ENCODE measurements at places on chromosomes 12 and 14. TPM values are rescaled to one million over a fixed set of nuclear protein-coding genes. Genes with fewer than 3 reads are reported as not detected.
A peak's percentile ranks its signal among the peaks of the same experiment; 100 is the strongest.

GRCh38 chr14:64478634-64479250, 13.4 kb downstream of the AKAP5 start:
- no peak overlapping the region for H3K27ac ChIP-seq
- no peak overlapping the region for H3K4me3 ChIP-seq
- H3K4me1 ChIP-seq, result no peaks in the 10 kb centered on the region
- no peaks in the 10 kb centered on the region for H3K27me3 ChIP-seq
- no peak for DNase-seq

- H3K4me1 ChIP-seq, result no peaks in the 10 kb centered on the region
- H3K36me3 ChIP-seq, result no peaks in the 10 kb centered on the region
- no peaks in the 10 kb centered on the region for H3K27me3 ChIP-seq
These were observed 184.6 kb upstream of the SOX5 start for GRCh38 chr12:24134092-24134491.

DNA sequence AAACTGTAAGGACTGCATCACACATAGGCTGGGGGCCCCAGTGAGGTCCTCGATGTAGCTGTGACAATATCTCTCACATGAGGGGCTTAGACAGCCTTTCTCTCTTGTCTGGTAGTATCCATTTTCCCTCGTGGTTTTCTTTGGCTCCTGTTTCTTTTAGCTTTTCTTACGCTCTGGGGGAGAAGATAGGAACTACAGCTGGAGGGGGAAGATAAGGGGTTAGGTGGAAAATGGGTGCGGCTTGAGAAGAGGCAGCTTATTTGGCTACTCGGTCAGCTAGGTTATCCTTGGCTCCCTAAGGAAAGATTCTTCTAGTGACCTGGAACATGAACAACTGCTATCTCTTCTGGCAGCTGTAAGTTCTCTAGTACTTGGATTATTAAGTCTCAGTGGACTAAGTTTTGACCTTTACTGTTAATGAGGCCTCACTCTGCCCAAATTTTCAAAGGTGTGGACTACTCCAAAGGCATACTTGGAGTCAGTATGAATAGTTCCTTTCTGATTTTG, 28.7 kb upstream of the CPNE8 start:
- H3K27ac ChIP-seq, result no peak overlapping the region
- H3K4me3 ChIP-seq, result no peak overlapping the region
- no peak for DNase-seq
- no peaks in the 10 kb centered on the region for H3K27me3 ChIP-seq
- no peaks in the 10 kb centered on the region for H3K36me3 ChIP-seq

- H3K27me3 ChIP-seq, result no peaks in the 10 kb centered on the region
- no peak for DNase-seq
- no peak overlapping the region for H3K27ac ChIP-seq
- H3K4me3 ChIP-seq, result no peak overlapping the region
- H3K4me1 ChIP-seq, result no peaks in the 10 kb centered on the region
- H3K36me3 ChIP-seq, result no peaks in the 10 kb centered on the region
These were observed 465.6 kb downstream of the ZFP36L1 start for GRCh38 chr14:68327231-68327630.

GRCh38 chr14:69543341-69544115, 31.1 kb downstream of the CCDC177 start:
- H3K27ac ChIP-seq, result no peak overlapping the region
- H3K27me3 ChIP-seq, result no peaks in the 10 kb centered on the region
- no peaks in the 10 kb centered on the region for H3K4me1 ChIP-seq
- DNase-seq, result peak; percentile 86
- no peaks in the 10 kb centered on the region for H3K36me3 ChIP-seq

GRCh38 chr12:29157486-29157946, 8.4 kb downstream of the FAR2 start:
- H3K36me3 ChIP-seq, result no peaks in the 10 kb centered on the region
- no peak overlapping the region for H3K27ac ChIP-seq
- H3K4me3 ChIP-seq, result no peak overlapping the region
- no peaks in the 10 kb centered on the region for H3K4me1 ChIP-seq
- DNase-seq, result no peak
- no peaks in the 10 kb centered on the region for H3K27me3 ChIP-seq

DNA sequence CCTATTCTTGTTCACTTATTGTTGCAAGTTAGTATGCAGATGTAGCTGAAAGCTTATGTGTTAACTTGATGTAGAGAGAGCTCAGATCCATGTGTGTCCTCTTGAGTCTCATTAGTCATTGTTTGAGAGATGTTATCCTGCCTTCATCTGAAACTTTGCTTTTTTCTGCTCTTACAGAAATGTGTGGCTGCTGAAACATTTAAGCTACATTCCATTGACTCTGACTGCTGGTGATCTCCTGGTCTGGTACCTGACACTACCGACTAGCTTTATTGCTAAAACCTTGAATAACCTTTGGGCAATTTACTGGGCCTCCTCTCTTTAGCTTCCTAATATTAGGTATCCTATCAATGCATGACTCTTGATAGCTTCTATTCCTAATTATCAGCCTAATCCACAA, 705.6 kb upstream of the FOXG1 start:
- no peaks in the 10 kb centered on the region for H3K36me3 ChIP-seq
- H3K4me1 ChIP-seq, result no peaks in the 10 kb centered on the region
- H3K4me3 ChIP-seq, result no peak overlapping the region
- no peak for DNase-seq

GRCh38 chr12:16385782-16386646, 38.6 kb downstream of the MGST1 start:
- no peak overlapping the region for H3K27ac ChIP-seq
- H3K36me3 ChIP-seq, result no peaks in the 10 kb centered on the region
- H3K4me3 ChIP-seq, result no peak overlapping the region

- no peak overlapping the region for H3K27ac ChIP-seq
- H3K27me3 ChIP-seq, result no peaks in the 10 kb centered on the region
- H3K4me1 ChIP-seq, result no peaks in the 10 kb centered on the region
- peak; percentile 47 for DNase-seq
- no peaks in the 10 kb centered on the region for H3K36me3 ChIP-seq
- H3K4me3 ChIP-seq, result no peak overlapping the region
These were observed 62.5 kb downstream of the CCDC88C start for GRCh38 chr14:91354979-91355685.

- no peak overlapping the region for H3K4me3 ChIP-seq
- no peak for DNase-seq
- no peaks in the 10 kb centered on the region for H3K4me1 ChIP-seq
- no peaks in the 10 kb centered on the region for H3K27me3 ChIP-seq
- H3K36me3 ChIP-seq, result peaks cover 3% of the 10 kb centered on the region
These were observed 133.9 kb downstream of the RFLNA start for GRCh38 chr12:124428792-124429281.

DNA sequence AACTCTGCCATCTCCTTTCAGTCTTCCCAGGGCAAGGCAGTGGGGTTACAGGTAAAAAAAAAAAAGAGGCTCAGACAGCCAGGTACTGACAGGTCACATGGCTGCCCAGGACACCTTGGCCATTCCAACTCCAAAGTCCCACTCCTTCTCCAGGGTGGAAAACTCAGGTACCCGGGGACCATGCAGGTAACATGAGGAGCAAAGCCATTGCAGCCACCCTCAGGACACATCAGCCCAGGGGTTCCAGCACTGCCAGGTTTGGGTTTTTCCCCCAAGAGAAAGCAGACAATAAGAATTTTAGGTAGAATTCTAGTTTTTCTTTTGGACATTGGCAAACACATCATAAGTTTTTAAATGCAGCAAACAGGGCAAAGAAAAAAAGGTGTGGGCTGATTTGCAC, 15.3 kb downstream of the FAM222A start:
- no peaks in the 10 kb centered on the region for H3K36me3 ChIP-seq
- H3K27me3 ChIP-seq, result no peaks in the 10 kb centered on the region
- H3K4me1 ChIP-seq, result no peaks in the 10 kb centered on the region
- peak; percentile 7 for DNase-seq
- no peak overlapping the region for H3K27ac ChIP-seq

DNA sequence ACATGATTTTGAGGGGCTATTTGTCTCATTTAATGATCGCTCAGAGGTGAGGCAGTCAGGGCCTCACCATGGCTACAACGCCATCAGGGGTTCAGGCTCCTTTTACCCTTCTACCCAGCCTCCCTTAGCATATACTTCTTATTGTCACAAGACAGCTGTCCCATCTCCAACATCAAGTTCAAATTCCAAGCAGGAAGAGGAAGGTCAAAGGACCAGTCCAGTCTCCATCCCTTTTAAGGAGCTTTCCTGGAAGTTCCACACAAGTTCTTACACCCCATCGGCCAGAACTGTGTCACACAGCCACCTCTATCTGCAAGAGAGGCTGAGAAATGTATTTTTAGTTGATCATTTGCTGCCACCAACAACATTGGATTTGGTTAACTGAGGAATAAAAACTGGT, 8.3 kb upstream of the TMEM106C start:
- no peak for DNase-seq
- H3K36me3 ChIP-seq, result no peaks in the 10 kb centered on the region
- H3K4me3 ChIP-seq, result no peak overlapping the region
- no peak overlapping the region for H3K27ac ChIP-seq
- H3K4me1 ChIP-seq, result no peaks in the 10 kb centered on the region
- H3K27me3 ChIP-seq, result no peaks in the 10 kb centered on the region

GRCh38 chr14:104863923-104864266, 1.2 kb upstream of the CEP170B start:
- H3K36me3 ChIP-seq, result no peaks in the 10 kb centered on the region
- no peak overlapping the region for H3K27ac ChIP-seq
- peaks cover 4% of the 10 kb centered on the region for H3K4me1 ChIP-seq
- no peak overlapping the region for H3K4me3 ChIP-seq

DNA sequence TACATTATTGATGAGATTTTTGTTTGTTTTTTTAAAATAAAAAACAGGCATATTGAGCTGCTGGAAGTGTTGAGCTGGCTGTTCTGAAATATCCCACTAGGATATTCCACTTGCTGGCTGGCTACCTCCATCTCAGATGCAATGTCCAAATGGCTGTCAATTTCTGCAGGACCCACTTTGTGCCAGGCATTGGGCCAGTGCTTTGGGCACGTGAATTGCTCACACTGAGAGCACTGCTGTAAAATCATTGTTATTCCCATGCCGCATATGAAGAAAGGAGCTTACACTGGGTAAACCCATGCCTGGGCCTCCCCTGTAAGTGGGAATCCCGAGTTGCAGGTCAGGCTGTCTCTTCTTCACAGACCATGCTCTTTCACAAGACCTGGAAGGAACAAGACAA, 56.7 kb downstream of the RGS6 start:
- no peak overlapping the region for H3K27ac ChIP-seq
- peaks cover 1% of the 10 kb centered on the region for H3K4me1 ChIP-seq
- no peaks in the 10 kb centered on the region for H3K27me3 ChIP-seq
- no peak overlapping the region for H3K4me3 ChIP-seq
- no peaks in the 10 kb centered on the region for H3K36me3 ChIP-seq

- no peak for DNase-seq
- H3K36me3 ChIP-seq, result no peaks in the 10 kb centered on the region
- H3K27ac ChIP-seq, result no peak overlapping the region
- H3K27me3 ChIP-seq, result no peaks in the 10 kb centered on the region
- H3K4me1 ChIP-seq, result no peaks in the 10 kb centered on the region
These were observed 183.1 kb downstream of the EGLN3 start for GRCh38 chr14:33767586-33768457.

DNA sequence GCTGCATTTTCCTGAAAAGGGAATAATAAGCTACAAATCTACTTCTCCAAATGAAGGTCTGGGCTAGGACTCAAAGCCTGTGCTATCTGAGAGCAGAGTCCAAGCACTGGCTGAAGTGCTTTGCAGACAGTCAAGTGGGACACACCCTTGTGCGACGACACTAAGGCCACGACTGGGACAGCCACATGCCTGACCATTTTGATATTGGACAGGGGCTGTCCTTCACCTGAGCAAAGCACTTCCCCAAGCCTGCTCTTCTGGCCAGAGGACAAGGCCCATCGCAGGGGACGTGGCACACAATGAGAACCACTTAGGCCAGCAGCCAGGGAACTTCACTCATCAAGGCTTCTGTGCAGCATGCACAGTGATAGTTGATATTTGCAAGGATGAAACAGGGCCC, 71.4 kb downstream of the RBM19 start:
- no peaks in the 10 kb centered on the region for H3K36me3 ChIP-seq
- no peak for DNase-seq
- H3K4me1 ChIP-seq, result no peaks in the 10 kb centered on the region

DNA sequence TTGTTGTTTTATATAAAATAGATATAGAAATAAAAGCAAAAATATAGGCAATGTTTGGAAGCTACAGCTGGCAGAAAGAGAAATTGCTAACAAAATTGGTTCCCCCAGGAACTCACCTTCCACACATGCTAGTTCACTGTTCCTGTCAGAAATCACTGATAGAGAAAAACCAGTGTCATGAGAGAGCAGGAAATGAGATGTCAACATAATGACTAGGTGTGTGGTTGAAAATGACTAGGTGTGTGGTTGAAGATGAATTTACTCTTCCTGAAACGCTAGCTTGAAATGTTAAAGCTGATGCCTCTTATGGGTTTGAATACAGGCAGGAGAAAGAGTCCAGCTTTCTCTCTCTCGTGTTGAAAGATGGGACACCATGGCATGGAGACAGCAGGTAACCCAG, 216.3 kb downstream of the C12orf42 start:
- DNase-seq, result no peak
- no peak overlapping the region for H3K4me3 ChIP-seq
- H3K27ac ChIP-seq, result no peak overlapping the region

DNA sequence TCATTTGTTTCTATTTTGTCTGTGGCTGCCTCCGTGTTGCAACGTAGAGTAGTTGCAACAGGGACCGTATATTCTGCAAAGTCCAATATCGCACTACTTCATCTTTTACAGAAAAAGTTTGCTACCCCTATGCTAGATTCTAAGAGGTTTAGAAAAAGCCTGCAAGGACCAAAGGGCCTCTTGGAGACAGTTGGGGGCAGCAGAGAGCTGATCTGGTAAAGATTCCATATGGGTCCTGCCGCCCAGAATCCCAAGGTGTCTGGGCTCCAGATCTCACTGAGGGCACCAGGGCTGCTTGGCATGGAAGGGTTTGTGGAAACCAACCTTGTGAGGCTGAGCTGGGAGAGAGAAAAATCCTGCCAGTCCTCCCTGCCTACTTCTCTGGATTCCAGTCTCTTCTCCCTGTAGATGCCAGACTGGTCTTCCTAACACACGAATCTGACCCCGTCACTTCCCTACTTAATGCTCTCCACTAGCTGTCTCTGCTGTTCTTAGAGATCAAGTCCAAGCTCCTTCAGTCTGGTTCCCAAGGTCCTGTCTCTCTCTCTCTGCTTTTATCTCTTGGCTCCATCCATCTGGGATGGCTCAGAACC, 74.6 kb downstream of the GLRX5 start:
- no peaks in the 10 kb centered on the region for H3K27me3 ChIP-seq
- DNase-seq, result no peak
- no peaks in the 10 kb centered on the region for H3K36me3 ChIP-seq

Gene CLEC6A
- total RNA-seq, result not detected

Gene ASCL1
- not detected for total RNA-seq

Gene ATN1
- 138 TPM for total RNA-seq

Gene CNTN1
- 4.8 TPM for total RNA-seq

Gene TAS2R10
- 1.4 TPM for total RNA-seq

Gene LMNTD1
- not detected for total RNA-seq

Gene KRT6C
- total RNA-seq, result not detected

Gene NFE2
- 3.2 TPM for total RNA-seq

All from aorta (tissue), 5 donors.